ENCODE measurements at places on chromosomes 3 and 15.
A peak's percentile ranks its signal among the peaks of the same experiment; 100 is the strongest.

DNA sequence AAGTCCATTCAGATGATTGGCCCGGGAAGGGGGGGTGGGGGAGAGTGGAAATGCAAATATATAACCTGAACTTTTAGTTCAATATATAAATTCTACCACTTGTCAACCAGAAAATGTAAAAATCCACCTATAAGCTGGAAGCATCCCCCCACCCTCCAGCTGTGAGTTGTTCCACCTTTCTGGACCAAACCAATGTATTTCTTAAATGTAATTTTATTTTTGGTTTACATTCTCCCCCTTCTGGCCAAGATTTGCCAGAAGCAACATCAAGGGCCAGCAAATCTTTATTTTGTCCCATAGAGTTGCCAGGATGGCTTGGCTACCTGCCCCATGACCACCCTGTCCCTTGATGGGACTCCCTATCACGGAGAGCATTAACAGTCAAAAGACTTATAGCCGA is 545.7 kb downstream of the TBL1XR1 start:
- DNase-seq = no peak

DNA sequence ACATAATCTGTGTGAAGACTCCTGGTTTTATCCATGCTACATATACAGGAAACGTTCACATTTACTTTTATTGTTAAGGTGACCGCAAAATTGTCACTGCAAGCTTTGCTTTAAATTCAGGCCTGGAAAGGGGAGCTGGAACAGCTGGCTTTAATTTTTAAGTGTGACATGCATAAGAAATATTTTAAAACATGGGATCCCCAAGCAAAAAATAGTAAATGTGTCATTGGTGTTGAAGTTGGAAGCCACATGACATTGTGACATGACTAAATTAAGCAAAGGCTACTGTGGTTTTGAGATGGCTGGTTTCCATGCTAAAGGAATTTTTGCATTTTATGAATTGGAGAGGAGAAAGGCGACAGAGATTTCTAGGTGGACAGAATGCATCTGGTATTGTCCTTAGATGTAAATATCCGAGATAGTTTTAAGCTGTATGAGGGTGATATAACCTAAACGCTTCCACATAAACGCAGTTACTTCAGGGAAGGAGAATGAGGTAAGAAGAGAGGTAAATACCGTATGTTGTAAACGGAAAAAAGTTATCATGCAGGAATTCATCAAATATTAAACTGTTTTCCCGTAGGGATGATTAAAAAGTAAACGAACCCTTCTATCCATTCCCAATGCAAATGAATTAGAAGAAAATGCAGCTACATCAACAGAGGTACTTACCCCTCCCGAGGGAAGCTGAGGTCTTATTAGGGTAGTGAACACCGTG is 927 bp upstream of the FYTTD1 start:
- no peak for DNase-seq

GRCh38 chr3:15606434-15606891 is 4.9 kb downstream of the BTD start:
- no peak for DNase-seq

DNA sequence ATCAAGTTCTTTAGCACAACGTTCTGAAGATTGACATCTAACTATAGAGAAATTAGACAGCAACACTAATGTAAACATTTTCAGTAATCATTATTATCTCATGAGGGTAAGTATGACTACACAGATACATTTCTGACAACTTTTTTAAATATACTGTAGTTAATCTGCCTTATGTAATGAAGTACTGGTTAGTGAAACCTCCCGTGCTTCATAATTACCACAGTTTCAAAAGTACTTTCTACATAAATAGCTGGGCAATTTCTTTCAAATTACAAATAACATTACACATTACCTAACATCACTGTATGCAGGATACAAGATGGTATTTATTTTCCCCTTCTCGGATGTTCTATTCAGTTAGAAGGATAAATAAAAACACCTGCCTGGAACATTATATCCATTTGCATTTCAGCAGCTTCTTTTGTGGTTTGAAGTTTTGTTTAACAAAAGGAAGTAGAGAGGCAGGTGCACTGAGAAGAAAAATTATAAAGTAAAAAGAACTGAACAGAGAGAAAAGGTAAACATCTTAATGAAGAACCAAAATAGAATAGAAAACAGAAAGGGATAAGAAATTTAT is 1241.5 kb upstream of the GBE1 start:
- no peak for DNase-seq

DNA sequence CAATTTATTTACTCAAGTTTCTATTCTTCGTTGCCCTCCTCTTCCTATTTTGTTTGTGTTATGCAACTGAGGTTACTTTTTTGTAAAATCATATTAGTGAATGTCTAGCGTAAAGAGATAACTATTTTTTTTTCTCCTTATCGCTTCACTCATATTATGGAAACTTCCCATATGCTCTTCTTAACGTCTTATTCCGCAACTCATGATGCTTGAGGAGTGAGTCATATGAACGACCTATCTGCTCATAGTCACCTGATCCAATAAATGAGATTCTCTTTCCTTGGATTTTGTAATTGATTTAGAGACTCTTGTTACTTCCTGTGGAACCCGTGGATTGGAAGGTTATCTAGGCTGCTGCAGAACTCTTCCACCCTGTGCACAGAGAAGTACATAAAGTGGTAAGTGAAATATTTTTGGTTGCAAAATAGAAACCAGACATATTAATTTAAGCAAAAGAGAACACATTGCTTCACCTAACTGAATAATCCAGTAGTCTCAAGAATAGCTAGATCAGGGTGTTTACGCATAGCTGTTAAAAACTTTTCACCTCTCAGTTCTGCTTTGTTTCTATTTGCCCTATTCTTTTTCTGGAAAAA is 719.3 kb upstream of the SGO1 start:
- DNase-seq = no peak

DNA sequence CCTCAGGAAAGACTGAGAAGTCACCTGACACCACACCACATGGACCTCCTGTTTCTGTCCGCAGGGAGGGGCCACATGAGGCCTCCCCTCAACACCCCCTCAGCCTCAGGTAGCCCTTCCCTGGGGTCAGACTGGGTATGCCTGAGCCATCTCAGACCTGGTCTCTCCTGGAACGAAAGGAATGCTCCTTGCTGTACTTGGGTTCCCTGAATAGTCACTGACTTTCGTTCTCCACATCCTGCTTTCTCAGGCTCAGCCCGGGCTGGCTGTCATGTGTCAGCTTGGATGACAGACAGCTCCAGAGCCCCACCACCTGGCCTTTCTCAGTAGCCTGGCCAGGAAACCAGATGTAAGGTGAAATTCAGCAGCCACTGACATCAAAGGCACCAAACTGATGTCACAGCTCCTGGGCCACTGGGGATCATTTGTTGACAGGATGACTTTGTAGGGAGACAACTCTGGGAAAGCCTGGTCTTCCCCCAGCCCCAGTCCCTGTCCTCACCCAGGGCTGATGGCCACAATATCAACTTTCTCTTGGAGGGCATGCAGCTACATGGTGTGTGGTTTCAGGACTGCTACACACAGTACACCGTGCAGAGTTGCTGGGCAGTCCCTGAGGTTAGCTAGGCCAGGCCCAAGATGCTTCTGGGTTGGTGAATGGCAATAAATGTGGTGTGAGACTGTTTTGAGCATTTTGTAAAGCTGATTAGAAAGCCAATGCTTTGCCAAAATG is 141.4 kb upstream of the MRPS22 start:
- no peak for DNase-seq

GRCh38 chr15:31304751-31305365 is 21.8 kb upstream of the KLF13 start:
- DNase-seq = peak; percentile 4

GRCh38 chr3:194333212-194333980 is 17.7 kb downstream of the CPN2 start:
- peak; percentile 89 for DNase-seq

GRCh38 chr15:68367992-68368391 is 64.0 kb downstream of the ITGA11 start:
- no peak for DNase-seq

DNA sequence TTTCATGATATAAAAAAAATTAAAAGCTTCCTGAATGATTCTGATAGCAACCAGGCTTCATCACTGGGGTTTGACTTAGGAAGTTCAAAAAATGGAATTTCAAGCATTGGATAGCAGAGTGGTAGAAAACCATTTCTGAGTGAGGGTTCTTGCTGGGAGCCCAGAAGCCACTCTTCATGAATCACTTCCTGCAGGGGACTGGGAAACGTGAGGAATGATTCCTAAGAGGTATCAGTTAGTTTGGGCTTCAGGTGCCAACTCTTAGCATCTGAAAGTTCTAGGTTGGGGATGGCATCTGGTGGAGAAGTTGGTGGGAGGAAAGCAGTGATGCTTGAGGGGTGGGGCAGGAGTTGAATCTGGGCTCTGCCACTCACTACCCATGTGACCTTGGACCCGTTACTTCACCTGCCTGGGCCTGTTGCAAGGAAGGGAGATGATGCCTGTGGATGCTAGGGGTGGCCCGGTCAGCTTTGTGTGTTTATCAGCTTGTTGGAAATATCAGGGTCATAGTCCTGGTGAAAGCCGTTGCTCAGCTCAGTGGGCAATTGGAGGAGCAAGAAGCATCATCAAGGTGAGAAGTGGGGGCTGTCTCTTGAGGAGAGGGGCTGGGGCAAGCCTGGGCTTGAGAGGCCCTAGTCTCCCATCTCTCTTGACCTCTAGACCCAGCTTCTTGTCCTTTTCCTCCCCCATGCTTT is 37.0 kb upstream of the TNFAIP8L3 start:
- DNase-seq = no peak

GRCh38 chr3:138717348-138717747 is 108.8 kb downstream of the FAIM start:
- DNase-seq = no peak

GRCh38 chr15:100902436-100903167 is 16.6 kb upstream of the LRRK1 start:
- DNase-seq = no peak

GRCh38 chr15:27741226-27741860 is 357.8 kb downstream of the OCA2 start:
- DNase-seq = no peak

DNA sequence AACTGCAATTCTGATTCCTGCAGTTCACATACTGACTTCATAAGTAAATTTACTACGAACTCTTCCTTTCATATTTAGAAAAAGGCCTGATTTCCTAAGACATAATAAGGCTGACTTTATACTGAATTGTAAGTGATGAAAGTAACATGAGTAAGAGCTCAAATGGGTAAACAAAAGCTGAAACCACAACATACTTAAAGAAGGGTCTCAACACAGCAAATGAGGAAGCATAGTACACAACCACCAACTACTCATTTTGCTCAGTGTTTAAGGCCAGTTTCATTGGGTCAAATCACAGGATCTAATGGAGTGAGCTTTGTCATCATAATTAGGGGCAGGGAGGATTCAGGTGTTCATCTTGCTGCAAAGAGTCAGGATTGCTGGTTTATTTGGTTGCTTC is 81.4 kb downstream of the SETD2 start:
- no peak for DNase-seq

GRCh38 chr15:79004336-79004735 is 59.5 kb upstream of the CTSH start:
- DNase-seq = peak; percentile 26

DNA sequence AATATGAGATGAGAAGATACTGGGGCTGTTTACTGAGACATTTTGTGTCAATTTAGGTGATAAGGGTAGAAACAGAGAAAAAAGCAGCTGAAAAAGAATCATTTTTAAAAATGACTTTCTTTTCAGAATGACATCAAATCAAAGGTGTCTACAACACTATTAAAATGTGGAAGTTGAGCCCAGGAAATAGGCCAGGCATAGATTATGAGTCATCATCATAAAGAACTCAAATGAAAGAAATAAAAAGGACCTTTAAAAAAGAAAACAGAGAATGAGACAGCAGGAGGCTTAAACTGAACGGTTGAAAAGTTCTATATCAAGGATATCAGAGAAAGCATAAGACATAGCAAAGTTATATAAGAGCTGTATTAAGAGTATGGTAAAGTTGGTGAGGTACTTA is 442.5 kb downstream of the CNTN6 start:
- DNase-seq = no peak

All from stimulated activated naive CD8-positive, alpha-beta T cell treated with anti-CD3 and anti-CD28 coated beads, Interleukin-15, amount 100 ng/mL, for 72 hours (primary cell).